ENCODE measurements at places on chromosomes 4 and X.

DNA sequence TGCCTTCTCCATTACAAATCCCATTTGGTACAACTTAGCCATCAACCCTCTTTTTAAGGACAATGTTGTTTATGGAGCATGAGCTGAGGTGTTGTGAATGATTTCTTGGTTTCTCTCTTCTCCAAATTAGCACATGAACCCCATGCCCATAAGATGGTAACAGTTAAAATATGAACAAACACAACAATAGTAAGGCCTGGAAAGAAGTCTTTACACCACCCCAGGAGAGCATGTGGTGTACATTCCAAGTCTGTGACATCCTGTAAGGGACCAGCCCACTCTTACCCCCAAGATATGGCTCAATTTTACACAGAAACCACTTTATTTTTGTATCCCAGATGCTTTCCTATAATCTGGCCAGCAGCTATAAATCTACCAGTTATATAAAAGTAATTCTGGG lies 226.1 kb downstream of the COX18 start:
- DNase-seq, result no peak

DNA sequence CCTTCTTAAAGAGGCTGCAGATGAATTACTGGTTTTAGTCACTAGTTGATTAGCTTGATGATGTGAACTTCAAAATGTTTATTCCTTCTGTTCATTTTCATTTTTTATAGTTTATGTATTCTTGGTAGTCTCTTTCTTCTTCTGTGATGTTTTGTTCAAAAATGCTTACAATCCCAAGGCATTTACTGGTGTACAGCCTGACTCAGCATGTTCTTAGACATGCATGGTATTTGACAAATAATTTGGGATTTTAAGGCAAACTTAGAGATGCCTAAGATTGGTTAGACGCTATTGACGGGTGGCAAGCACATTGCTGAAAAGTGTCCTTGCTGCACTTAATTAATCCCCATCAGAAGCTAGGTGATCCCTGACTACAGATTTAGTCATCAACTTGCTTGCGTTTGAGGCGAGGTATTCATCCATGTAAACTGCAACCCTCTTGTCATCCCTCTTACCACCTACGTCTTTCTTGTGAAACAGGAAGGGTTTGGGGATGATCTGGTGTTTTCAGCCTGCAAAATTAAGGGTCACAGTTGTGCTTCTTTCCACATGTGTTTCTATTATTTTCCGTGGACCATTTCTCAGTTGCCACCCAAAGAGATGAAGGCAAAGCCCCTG lies 331.8 kb downstream of the DKK2 start:
- DNase-seq, result no peak

- no peak for DNase-seq
Observed at GRCh38 chr4:61200187-61200915, at the start of gene ADGRL3. Gene ADGRL3, plus strand, starts transcription at chr4:61200326.

DNA sequence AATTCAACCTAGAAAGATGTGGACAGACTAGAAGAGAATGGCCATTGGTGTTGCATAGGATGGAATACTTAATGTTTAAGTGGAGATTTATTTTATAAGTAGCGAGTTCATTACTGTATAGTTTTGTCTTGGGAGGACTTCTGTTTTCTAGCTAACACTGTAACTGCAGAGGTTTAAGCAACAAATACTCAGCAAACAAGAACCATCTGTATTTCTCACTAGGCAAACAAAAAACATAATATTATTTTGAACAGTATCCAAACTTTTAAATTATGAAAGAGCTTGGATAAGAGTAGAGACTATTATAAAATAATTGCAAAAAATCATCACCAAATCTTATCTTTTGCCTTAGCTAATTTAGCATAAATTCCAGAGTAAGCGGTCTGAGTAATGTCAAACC lies 121.1 kb downstream of the GLRA3 start:
- no peak for DNase-seq

- DNase-seq, result no peak
Observed at GRCh38 chrX:105190252-105190853, 30.1 kb downstream of the TEX13A start.

DNA sequence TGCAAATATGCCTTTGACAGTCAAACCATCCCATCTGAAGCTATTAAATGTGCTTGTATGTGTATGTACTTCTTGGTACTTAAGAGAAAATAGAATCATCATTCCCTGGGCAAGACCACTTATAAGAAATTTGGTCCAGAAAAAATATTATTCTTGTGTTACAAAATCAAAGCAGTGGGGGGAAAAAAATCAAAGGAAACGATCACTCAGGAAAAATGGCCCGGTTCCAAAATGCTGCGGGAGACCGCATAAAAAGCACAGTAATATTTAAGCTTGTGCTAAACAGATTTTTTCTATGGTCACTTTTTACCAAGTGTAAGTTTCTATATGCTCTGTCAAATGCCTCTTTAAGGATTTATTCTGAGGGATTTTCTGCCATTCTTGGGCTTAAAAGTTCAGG lies 36.1 kb downstream of the RAI2 start:
- no peak for DNase-seq

DNA sequence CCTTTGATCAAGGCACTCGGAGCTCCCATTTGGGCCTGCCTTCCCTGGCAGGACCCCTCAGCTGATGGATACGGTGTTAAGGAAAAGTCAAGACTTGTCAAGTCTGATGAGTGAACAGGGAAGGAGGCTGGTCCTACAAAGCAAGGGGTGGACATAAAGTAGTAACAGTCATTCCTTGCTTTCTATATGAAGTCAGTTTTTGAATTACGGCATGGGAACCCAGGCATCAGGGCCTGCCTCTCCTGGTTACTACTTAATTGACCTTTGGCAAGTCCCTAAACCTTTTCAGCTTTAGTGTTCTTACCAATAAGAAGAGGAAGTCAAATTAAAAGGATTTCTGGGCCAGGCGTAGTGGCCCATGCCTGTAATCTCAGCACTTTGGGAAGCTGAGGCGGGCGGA lies 7.0 kb downstream of the CHST7 start:
- no peak for DNase-seq

DNA sequence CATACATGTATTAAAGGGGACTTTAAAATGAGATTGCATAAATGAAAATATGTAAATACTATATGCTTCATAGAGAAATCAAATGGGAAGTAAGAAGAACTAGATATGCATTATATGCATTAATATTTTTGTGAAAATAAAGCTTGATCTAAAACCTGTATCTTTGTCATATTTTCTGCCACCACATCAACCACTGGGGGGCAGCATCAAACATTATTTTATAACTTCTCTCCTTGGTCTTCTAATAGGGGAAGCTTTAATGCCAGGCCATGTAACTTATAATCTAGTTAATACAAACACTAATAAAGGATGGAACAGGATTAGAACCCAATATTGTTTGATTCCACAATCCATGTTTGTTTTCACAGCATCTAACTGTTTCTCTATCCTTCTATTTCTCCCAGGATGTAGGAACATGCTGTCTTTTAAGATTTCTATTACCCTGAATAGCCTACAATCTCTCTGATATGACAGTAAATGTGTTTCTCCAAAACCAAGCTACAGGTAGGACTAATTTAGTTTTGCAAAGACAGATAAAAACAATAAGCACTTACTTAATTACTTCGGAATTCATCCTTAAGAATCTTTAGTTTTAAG lies 10.0 kb downstream of the QRFPR start:
- DNase-seq, result no peak

GRCh38 chr4:140240237-140240636 lies 86.3 kb upstream of the MAML3 start:
- no peak for DNase-seq

DNA sequence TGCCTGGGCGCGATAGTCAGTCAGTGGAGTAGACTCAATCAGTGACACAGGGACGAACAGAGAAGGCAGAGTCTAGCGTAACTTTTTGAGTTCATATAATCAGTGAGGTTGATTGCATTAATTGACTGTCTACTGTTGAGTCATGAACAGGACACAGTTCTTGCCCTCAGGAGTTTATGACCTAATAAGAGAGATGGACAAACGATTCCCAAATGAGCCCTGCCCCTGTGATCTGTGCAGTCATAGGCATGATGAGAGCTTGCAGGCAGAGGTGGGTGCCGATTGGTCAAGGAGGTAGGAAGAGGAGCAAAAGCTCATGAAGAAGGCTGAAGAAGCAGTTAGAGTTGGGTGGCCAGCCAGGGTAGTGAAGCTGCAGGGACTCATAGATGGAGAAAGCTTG lies 57.1 kb downstream of the ADD1 start:
- no peak for DNase-seq

- no peak for DNase-seq
Observed at GRCh38 chr4:6761649-6762615, 20.6 kb upstream of the KIAA0232 start.

DNA sequence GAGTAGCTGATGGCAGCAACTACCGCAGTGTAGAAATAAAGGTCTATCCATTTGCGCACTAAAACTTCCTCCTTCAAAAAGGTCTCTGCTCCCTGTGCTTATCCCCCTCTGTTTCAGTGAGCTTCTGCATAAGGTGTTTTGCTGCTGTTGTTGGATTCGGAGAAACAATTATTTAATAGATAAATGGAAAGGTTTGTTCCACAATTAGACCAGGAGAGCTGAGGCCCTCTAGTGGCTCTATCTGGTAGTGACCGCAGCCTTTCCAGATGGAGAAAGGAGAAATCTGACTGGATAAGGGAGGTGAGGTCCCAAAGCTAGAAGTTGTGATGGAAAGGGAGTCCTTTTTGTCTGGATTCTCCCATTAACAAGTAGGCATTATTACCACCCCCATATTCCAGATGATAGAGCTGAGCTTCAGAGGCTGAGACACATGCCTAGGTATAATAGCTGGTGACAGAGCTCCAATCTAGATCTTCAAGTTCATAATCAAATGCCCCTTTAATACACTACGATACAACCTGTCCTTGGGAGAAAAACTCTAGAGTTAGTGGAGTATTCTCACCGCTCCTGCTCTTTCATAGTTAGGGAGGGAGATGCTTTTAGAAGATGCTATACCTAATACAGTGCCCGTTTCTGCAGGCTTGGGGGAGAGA lies 5.1 kb upstream of the GABRQ start:
- no peak for DNase-seq

DNA sequence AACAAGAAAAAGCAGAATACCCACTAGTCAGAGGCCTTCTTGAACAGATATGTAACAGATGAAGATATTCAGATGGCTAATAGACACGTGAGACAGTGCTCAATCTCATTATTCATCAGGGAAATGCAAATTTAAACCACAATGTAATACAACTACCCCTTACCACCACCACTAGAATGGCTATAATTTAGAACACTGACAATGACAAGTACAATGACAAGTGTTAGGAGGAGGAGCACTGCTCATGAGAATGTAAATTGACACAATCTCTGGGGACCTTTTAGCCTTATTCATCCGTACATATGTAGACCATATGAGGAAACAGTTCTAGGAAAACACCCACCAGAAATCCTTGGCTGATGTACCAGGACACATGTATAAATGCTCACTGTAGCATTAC lies 13.1 kb downstream of the ZNF81 start:
- no peak for DNase-seq

DNA sequence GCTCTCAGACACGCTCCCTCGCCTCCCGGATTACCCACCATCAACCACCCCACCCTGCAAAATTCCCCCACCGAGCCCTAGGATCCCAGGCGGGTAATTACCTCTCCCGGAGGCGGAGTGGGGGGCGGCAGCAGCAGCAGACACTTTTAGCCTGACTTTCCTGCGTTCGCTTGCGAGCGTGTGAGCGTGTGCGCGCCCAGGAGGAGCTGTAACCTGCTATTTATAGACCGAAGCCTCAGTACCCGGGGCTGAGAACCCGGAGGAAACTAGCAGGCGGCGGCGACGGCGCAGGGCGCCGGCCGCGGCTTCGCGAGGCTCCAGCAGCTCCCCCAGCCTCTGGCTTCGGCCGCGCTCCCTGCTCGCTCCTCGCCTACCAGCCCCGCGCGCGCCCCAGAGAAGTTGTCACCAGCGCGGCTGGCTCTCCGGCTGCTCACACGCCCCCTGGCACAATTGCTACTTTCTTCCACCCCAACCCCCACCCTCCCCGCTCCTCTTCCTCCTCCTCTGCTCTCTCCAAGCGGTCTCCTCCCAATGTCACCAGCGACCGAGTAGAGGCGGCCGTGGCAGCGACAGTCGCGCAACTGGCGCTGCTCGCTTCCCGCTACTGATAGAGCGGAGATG lies at the start of gene INPP4B:
INPP4B (minus strand) TSS at position 194 of the 621 bp plus-strand sequence.
- no peak for DNase-seq

- no peak for DNase-seq
Observed at GRCh38 chr4:8792491-8792890, 79.1 kb downstream of the HMX1 start.

DNA sequence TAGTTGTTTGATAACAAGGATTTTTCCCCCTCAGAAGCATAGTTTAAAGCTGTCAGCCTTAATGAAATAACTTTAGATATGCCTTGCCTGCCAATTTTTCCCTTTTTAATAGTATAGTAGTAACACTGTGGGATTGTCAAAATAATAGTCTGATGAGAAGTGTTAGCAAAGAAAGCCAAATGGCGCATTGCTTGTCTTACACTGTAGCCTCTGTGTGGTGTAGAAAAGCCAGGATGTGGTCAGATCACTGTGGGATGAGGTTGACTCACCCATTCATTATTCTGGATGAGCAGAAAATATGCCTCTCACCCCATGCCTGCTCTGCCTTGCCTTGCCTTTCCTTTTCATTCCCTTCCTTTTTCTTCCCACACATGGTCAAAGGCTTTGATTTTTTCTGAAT lies 257.8 kb upstream of the NRK start:
- DNase-seq, result no peak

- DNase-seq, result no peak
Observed at GRCh38 chr4:68250151-68250930, 4.8 kb upstream of the TMPRSS11B start.

DNA sequence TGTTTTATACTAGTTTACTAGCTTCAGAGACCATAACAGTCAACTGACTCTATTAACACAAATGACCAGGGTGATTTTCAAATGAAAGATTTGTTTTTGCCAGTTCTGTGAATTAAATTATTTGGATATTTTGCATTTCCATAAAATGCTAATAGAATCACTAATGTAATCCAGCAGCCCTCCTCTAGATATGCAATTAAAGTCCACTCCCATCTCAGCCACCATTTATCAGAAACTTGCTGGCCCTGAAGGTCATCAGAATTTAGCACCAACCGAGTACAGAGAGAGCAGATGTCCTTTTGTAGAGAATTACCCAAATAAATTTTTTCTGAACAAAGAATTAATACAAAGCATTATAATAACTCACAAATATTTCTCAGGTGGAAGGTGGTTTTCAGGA lies 531.1 kb upstream of the SLIT2 start:
- DNase-seq, result no peak

DNA sequence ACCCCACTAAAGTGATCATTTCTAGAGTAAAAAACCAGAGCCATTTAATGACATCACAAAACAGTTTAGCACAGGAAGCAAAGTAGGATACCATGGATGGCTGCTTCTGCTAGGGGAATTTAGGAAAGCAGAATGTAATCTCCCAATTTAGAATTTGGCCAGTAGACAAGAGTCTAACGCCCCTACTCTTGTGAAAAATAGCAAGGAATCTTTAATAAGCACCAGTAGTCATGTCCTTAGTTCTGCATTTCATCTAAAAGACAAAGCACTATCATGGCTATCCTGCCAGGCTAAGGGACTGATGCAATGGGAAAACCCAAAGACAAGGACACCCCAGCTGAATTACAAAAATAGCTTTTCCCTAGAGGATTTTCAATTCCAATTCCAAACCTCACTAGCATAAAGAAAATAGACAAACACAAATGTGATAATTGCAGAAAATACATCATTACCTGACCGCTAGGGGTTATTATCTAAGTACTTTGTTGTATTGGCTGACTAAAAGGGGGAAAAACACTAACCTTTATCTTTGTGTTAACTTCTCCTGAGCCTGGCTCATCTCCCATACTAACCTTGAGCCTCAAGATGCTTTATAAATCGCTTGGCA lies 2.6 kb upstream of the AMMECR1 start:
- DNase-seq, result no peak
